ENCODE measurements at places on chromosomes 3 and 15. TPM values are rescaled to one million over a fixed set of nuclear protein-coding genes. Genes with fewer than 3 reads are reported as not detected.

Gene ZNF80
- total RNA-seq: 0.10 TPM

Gene GPR87
- 0.22 TPM for total RNA-seq

DNA sequence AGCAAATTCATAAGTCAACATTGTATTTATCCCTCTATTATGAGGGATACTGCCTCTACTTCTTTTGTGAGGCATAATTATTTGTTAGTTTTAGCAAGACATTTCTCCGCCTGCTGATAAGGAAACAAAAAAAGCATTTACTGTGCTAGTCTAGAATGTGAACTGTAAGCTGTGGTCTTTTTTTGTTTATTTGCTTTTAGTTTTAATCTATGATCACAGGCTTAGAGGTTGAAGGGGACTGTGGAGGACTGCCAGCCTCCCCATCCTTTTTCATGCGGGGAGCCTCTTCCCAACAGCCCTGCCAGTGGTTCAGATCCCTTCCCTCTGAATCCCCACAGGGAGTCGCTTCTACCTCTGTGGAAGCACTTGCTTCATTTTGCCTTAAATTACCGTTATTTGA is 331.0 kb upstream of the ROPN1 start:
- no peak for DNase-seq
- H3K27me3 ChIP-seq: no peaks in the 10 kb centered on the region
- H3K4me3 ChIP-seq: no peak overlapping the region
- H3K27ac ChIP-seq: no peak overlapping the region
- no peaks in the 10 kb centered on the region for H3K4me1 ChIP-seq

- no peak overlapping the region for H3K27ac ChIP-seq
- H3K36me3 ChIP-seq: no peaks in the 10 kb centered on the region
- H3K4me3 ChIP-seq: no peak overlapping the region
- H3K4me1 ChIP-seq: no peaks in the 10 kb centered on the region
These were observed 150.1 kb downstream of the UACA start for GRCh38 chr15:70613271-70613670.

DNA sequence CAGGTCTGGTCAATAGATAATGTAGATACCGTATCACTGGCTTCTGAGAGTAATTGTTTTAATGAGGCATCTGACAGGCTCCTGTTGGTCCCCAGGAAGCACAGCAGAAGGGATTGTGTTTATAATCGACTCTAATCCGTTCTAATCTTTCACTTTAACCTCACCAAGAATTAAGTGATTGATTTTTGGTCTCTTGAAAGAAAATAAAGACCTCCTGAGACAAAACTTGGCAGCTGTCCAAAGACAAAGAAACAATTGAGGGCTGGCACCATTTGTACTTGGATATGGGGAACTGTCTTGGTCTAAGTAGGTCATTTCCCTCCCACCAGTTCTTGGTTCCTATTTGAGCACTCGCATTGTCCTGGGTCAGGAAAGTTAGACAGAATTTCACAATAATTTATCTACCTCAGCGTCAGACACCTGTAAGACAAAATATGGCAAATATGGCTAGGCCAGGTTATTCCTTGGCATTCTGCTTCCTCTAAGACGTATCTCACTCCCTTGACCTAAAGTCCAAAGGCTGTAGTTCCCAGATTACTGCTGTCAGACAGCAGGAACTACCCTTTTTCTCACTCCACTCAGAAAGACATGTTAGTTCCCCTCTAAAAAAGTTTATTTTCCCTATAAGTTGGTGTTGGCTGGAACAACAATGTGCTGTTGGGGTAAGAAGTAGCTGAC is 22.7 kb upstream of the CD96 start:
- no peaks in the 10 kb centered on the region for H3K27me3 ChIP-seq
- no peak overlapping the region for H3K4me3 ChIP-seq
- no peaks in the 10 kb centered on the region for H3K4me1 ChIP-seq

DNA sequence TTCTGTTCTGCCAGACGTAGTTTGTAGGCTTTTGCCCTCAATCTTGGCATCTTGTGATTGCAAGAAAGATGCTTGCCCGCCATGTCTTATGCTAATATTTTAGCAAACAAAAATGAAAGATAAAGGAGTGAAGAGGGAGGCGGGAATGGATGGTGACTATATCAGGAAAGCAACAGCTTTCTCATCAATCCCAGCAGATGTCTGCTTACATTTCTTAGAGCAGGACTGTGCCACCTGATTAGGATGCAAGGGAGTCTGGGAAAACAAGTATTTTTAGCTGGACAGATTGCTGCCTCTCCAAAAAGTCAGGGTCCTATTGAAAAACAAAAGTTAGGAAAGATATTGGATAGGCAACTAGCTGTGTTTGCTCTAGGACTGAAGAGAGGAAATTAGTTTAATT is 34.6 kb upstream of the DPH6 start:
- peaks cover 8% of the 10 kb centered on the region for H3K27me3 ChIP-seq
- no peak overlapping the region for H3K27ac ChIP-seq
- H3K36me3 ChIP-seq: no peaks in the 10 kb centered on the region
- H3K4me3 ChIP-seq: no peak overlapping the region

GRCh38 chr15:59180945-59181600 is 25.6 kb upstream of the LDHAL6B start:
- peaks cover 11% of the 10 kb centered on the region for H3K27me3 ChIP-seq
- no peak overlapping the region for H3K4me3 ChIP-seq
- no peak overlapping the region for H3K27ac ChIP-seq
- DNase-seq: no peak
- peaks cover 10% of the 10 kb centered on the region for H3K36me3 ChIP-seq
- H3K4me1 ChIP-seq: peaks cover 2% of the 10 kb centered on the region

- H3K27ac ChIP-seq: no peak overlapping the region
- no peaks in the 10 kb centered on the region for H3K27me3 ChIP-seq
- no peak for DNase-seq
- no peaks in the 10 kb centered on the region for H3K4me1 ChIP-seq
- H3K36me3 ChIP-seq: no peaks in the 10 kb centered on the region
These were observed 204.9 kb upstream of the PPP2R3A start for GRCh38 chr3:135760581-135760980.

GRCh38 chr3:139534992-139535879 is 4.3 kb downstream of the RBP1 start:
- H3K4me1 ChIP-seq: peaks cover 13% of the 10 kb centered on the region
- DNase-seq: no peak
- no peak overlapping the region for H3K4me3 ChIP-seq
- no peak overlapping the region for H3K27ac ChIP-seq
- no peaks in the 10 kb centered on the region for H3K36me3 ChIP-seq

DNA sequence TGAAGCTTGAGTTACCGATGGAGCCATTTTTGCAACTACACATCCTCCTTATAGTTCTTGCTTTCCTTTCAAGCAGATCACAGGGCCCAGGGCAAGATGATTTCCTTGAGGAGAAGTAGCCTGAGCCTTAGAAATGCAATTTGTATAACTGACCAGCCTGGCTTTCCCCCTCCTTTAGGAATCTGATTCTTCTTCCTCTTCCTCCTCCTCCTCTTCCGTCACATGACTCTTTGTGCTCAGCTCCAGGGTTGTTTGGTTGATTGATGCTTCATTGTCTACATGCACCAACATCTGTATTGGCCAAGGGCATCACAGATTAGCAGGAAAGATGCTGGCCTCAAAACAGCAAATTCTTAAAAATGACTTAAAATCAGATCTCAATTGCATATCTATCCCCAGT is 3.3 kb downstream of the SNAPC5 start:
- peaks cover 47% of the 10 kb centered on the region for H3K4me1 ChIP-seq
- no peak for DNase-seq
- H3K4me3 ChIP-seq: no peak overlapping the region
- no peaks in the 10 kb centered on the region for H3K27me3 ChIP-seq

DNA sequence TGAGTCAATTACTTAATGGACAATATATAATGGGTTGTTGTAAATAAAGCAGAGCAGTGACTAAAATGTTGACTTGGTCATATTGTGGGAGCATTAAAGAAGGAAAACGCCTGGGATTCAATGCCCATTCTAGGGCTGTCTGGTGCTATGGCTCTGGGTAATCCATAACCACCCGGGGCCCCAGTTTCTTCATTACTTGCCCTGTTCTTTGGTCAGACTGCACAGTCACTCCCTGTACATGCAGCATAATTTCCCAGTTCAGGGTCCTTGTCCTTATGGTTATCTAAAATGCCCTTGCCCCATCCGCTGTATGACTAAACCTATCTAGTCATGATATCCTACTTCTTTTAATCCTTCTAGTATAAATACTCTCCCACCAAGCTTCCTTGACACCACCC is 27.5 kb upstream of the DENND4A start:
- H3K36me3 ChIP-seq: peaks cover 7% of the 10 kb centered on the region
- DNase-seq: no peak

GRCh38 chr3:2423143-2423542 is 324.5 kb downstream of the CNTN4 start:
- H3K36me3 ChIP-seq: no peaks in the 10 kb centered on the region
- H3K27ac ChIP-seq: no peak overlapping the region
- H3K4me3 ChIP-seq: no peak overlapping the region
- no peaks in the 10 kb centered on the region for H3K4me1 ChIP-seq
- no peak for DNase-seq
- H3K27me3 ChIP-seq: no peaks in the 10 kb centered on the region

Data from activated CD4-positive, alpha-beta T cell treated with anti-CD3 and anti-CD28 coated beads, Interleukin-2, amount 10 ng/mL, durations not matched to agents 7 days and 5 days (primary cell).